Dermis microvascular lymphatic vessel endothelial cell (primary cell): ENCODE measurements at places on chromosomes 4 and X. TPM values are rescaled to one million over a fixed set of nuclear protein-coding genes. Genes with fewer than 3 reads are reported as not detected.
A peak's percentile ranks its signal among the peaks of the same experiment; 100 is the strongest.

- peak; percentile 10 for DNase-seq
Observed at GRCh38 chr4:5824635-5825034, 68.3 kb downstream of the CRMP1 start.

GRCh38 chr4:10613926-10614478 lies 70.6 kb downstream of the CLNK start:
- DNase-seq: no peak

Gene COQ2
- total RNA-seq: 20.3 and 20.7 TPM in 2 replicates

Gene FGF5
- total RNA-seq: 0.13 TPM in 2 replicates

Gene AIFM1
- 11.6 and 16.4 TPM in 2 replicates for total RNA-seq

Gene POU3F4
- total RNA-seq: not detected in 2 replicates
